ENCODE measurements at places on chromosomes 11 and 22.

- no peak for DNase-seq
These were observed 16.0 kb upstream of the SHISAL1 start for GRCh38 chr22:44328762-44329161.

GRCh38 chr11:46402957-46403902 is 11.7 kb upstream of the CHRM4 start:
- DNase-seq = no peak

DNA sequence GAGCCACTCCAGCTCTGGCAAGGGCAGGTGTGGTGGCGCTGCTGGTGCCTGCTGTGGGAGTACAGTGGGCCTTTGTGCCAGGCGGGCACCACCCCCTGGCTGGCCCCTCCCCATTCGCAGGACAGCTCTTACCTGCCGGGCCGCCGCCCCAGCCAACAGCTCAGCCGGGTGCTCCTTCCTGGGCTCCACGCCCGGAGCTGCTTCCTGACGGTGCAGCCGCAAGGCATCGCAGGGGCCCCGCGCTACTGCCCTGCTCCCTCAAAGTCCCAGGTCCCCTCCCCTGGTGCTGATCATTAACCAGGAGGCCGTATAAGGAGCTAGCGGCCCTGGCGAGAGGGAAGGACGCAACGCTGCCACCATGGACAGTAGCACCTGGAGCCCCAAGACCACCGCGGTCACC is at the start of gene SLC5A1:
Gene SLC5A1, plus strand, starts transcription at position 338 of the 400 bp plus-strand sequence. Its CDS starts 21 bp downstream, at position 359.
- no peak for DNase-seq

GRCh38 chr11:50178737-50179136 is 146.1 kb downstream of the OR4C45 start:
- no peak for DNase-seq

DNA sequence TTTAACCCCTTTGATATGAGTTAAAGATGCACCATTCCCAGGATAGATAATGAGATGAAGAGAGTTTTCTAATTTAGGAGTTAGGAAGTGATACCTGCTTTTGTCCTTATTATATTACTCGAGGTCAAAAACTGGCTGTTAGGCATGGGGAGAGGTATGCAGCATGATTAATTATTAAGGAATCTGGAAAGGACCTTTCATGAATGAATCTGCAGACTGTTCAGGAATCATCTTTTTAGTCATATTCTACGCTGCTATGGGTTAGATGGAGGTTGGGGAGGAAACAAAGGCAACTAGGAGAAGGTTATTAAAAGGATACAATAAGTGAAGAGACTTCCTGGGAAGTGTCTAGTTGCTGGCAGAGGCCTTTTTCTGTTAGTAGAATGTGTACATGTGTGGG is 492.4 kb upstream of the CCDC90B start:
- DNase-seq = no peak

Measured in activated T-helper 2 cell treated with anti-CD3 and anti-CD28 coated beads, Interferon-gamma antibody, Interleukin-2, Interleukin-4, amounts not matched to agents 10 μg/mL and 5 μg/mL and 100 μg/mL, durations not matched to agents 14 hours and 24 hours and 36 hours (primary cell).